ENCODE measurements at places on chromosomes 4 and X. TPM values are rescaled to one million over a fixed set of nuclear protein-coding genes. Genes with fewer than 3 reads are reported as not detected.

The KCNE5 gene
- total RNA-seq, result 0.84 TPM

DNA sequence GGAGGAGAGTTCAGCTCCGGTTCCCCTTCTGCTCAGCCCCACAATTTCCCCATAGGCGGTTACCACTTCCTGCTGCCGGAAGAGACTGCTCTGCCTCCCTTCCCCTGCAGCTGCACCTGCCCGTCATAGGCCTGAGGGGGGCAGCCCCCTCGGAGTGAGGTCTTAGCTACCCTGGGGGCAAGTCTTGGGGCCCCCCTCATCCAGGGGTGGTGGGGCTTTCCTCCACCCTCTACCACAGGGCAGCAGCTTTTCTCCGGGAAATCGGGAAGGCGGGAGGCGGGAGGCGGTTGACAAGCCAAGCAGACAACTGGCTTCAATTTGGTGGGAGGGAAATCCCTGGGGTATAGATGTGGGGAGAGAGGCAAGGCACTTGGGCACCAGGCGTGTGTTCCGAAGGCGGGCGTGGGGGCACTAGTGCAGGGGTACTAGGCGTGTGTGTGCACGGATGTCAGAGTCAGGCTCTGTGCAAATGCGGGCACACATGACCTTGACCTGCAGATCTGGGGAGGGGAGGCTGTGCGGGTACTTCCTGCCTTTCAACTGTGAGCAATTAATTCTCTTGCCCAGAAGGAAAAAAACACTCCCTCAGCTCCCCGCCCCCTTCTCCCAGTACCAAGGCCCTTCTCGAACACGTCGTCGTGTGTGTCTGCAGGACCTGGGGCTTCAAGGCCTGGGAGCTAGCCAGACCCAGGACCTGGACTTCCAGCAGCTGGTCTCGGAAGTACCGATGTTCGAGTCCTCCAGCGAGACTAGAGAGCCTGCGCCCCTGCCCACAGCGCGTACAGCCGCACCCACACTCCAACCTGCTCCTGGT is 1.0 kb upstream of the ARHGAP4 start:
- peak; percentile 86 for DNase-seq

The NPFFR2 gene
- total RNA-seq, result not detected

GRCh38 chr4:39227906-39228305 is 45.6 kb downstream of the WDR19 start:
- no peak for DNase-seq

GRCh38 chr4:40960941-40961340 is 211.2 kb downstream of the NSUN7 start:
- DNase-seq, result no peak

GRCh38 chr4:25258980-25259578 is 25.2 kb downstream of the PI4K2B start:
- no peak for DNase-seq

DNA sequence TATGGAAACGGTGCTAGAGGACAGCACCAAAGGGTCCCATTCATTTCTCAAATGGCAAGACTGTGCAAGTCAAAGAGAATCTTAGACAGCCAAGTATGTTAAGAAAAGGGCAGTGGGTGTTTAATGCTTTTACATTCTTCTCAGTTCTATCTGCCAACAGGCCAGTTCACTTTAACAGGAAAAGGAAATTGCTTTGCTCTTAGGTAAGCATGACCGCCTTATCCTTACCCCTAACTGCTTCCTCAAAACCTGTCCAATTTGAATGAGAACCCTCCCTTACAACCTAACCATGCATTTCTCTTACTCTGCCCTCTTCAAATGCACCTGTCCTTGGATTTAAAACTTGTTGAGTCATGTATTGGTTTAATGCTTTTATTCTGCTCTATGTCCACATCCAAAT is 44.5 kb upstream of the BLTP1 start:
- no peak for DNase-seq

GRCh38 chr4:102420563-102421398 is 75.5 kb upstream of the SLC39A8 start:
- DNase-seq, result no peak

The ANKRD50 gene
- 40.7 TPM for total RNA-seq

The RS1 gene
- total RNA-seq, result 5.2 TPM

DNA sequence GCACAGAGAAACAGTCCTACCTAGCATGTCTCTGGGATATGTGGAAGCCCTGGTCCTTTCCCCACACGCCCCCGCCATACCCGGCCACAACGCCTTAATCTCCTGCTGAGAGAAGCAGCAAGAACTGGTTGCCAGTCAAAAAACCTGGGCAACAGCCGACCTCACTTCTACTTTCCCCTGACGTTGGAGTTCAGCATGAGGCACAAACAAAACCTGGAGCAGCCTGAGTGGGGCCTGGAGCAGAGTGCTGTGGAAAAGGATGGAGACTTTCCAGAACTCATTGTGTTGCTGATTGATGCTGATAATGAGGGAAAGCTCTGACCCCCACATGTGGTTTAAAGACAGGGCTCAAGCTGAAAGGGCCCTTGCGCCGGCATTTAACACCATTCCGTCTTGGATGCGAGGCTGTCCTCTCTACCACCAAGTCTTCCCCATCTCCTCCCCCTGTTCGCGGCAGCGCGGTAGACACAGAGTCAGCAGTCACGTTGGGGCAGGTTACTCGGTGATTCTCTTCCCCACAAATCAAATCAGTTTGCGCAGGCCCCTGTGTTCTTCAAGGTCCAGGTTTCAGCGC is 666 bp downstream of the CCDC158 start:
- DNase-seq, result no peak

GRCh38 chrX:16466640-16467432 is 183.1 kb upstream of the S100G start:
- no peak for DNase-seq

Measured in left lung (tissue), 14 donors.